NCI-H1436 treated with DMSO at 0.1 percent for 48 hours (cell line): ENCODE measurements at places on chromosomes 13 and 19.

GRCh38 chr13:83732755-83733154, 149.5 kb downstream of the SLITRK1 start:
- DNase-seq, result no peak

DNA sequence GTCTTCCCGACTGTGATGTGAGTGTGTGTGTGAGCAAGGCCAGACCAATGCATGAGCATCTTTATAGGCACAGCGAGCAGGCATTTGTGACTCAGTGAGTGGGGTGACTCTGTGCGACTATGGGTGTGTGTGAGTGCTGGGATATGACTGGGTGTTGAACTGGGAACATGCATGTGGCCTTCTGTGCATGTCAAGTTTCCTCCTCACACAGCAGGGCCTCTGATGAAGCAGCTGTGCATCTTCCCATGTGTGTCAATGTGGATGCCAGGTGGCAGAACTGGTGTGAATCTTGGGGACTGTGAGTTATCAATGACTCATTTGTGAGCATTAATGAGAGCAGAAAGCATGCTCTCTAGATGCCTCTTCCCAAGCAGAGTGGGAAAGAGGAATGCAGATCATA, 12.1 kb upstream of the LGALS14 start:
- no peak for DNase-seq

GRCh38 chr19:17248011-17248776, 2.5 kb upstream of the NR2F6 start:
- DNase-seq, result no peak

GRCh38 chr13:75836441-75836840, 200.3 kb downstream of the LMO7 start:
- no peak for DNase-seq

DNA sequence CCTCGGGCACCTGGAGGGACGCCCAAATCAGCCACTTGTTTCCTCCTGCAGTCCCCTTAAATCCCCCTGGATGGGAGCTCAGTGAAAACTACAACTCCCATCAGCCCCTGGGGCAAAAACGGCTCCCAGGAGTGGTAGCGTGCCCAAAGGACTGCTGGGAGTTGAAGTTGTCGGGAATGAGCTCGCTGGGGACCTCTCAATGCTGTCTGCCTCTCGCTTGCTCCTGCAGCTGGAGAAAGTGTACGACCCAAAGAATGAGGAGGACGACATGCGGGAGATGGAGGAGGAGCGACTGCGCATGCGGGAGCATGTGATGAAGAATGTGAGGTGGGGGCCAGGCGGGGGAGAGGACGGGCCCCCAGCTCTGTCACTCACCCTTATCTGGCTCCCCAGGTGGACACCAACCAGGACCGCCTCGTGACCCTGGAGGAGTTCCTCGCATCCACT, 14.7 kb upstream of the DHDH start:
- DNase-seq, result no peak

- DNase-seq, result no peak
Observed at GRCh38 chr19:39127812-39128515, 2.4 kb downstream of the PAK4 start.

GRCh38 chr13:49213539-49213938, 6.6 kb upstream of the MLNR start:
- no peak for DNase-seq

- DNase-seq, result no peak
Observed at GRCh38 chr19:16398530-16399249, 73.1 kb downstream of the EPS15L1 start.

- DNase-seq, result no peak
Observed at GRCh38 chr13:97255515-97256021, 33.4 kb downstream of the MBNL2 start.

DNA sequence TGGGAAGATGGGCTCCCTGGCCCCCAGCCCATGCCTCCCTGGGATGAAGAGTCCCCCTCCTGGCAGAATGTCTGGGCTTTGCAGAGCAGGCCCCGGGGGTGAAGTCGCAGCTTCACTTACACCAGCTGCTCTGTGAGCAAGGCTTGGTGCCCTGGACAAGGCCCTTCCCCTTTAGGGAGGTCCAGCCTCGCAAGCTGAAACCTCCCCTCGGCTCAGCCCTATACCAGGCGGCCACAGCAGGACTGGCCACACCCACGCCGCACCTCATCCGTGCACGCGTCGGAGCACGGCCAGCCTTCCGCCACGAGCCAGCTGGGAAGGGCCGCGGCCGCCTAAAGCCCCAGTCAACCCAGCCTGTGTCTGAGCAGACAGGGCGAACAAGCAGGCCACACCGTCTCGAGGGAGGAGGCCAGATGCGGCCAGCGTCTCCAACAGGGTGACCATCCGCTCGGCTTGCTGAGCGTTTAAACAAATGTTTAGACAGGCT, 83.2 kb upstream of the MCF2L start:
- no peak for DNase-seq

DNA sequence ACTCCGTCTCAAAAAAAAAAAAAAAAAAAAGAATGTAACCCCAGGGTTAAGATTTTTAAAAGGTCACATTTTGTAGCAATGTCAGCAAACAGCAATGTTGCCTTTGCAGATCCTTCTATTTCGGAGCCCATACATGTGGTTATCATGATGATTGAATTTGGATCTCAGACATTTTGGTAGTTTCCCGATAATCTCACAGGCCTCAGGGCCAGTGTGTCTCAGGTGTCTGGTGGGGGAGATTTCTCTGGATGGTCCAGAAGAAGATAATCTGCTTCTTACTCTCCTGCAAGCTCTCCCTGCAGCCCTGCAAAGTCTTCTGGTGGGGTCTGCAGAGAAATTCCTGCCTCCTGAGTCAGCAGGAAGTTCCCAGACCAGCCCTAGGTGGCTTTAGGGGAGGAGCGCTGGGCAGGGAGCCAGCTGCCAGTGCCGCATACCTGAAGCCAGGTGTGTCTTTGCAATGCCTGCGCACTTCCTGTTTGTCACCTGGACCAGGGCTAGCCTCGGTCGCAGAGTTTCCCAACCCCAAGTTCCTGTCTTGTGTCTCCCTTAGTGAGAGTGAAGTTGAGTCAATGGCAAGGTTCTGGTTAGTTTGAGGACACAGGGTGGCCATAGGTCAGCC, 1.4 kb downstream of the SH2D3A start:
- no peak for DNase-seq

- DNase-seq, result no peak
Observed at GRCh38 chr13:75850916-75851315, 214.8 kb downstream of the LMO7 start.

- no peak for DNase-seq
Observed at GRCh38 chr13:20173116-20173746, 12.4 kb upstream of the GJA3 start.
